ENCODE measurements at places on chromosomes 1 and 21.

DNA sequence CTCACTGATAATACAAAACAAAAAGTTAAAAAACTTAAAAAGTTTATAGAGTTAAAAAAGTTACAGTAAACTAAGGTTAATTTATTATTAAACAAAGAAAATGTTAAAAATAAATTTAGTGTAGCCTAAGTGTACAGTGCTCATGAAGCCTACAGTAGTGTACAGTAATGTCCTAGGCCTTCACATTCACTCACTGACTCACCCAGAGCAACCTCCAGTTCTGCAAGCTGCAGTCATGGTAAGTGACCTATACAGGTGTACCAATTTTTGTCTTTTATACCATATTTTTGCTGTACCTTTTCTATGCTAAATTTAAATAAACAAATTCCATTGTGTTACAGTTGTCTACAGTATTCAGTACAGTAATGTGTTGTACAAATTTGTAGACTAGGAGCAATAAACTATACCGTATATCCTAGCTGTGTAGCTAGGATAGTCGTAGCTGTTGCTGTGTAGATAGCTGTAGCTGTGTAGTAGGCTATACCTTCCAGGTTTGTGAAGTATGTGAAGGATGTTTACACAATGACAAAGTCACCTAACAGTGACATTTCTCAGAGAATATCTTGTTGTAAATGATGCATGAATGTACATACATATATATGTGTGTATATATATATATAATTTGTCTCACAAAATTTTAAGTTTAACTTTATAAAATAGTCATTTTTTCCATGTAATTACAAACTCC, 140.2 kb downstream of the TGFB2 start:
- no peak for DNase-seq

DNA sequence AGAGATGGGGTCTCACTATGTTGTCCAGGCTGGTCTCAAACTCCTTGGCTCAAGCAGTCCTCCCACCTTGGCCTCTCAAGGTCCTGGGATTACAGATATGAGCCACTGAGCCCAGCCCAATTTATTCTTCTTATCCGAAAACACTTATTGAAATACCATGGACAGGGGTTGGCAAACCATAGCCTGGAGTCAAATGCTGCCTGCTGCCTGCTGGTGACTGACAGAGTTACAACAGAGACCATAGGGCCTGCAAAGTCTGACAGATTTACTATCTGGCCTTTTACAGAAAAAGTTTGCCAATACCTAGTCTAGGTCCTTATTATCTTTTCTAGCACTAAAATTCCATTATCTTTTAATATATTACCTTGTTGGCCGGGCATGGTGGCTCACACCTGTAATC, 87.1 kb upstream of the ZNF281 start:
- no peak for DNase-seq

DNA sequence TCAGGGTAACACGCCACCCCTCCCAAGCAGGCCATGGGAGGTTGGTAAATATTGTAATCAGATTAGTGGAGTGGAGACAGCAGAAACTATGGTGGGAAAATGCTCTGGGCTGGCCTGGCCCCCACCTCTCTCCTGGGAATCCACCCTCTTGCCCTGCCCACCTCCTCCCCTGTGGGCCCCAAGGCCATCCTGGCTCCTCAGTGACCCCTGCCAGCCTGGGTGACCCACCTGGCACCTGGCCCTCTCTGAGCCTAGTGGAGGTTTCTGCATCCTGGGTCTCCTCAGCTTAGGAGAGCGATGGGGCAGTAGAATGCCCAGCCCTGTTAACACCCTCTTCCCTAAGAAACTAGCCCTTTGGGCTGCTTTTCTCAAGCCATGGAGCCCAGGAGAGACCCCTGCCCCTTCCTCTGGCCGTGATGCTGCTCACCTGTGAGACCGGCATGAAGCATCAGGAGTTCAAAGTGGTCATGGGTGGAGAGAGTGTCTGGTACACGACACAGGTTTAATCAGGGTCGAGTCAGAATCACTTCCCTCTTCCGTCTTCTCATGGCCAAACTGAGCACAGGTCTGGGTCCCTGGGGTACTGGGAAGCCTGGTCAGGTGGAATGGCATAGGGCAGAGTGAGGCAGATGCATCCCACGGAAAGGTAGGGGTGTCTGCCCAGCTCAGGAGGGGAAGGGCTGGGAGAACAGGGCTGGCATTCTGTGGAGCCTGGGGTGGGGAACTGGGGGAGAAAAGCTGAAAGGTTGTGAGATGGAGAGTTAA, 10.7 kb upstream of the DMBX1 start:
- DNase-seq, result no peak

- no peak for DNase-seq
Measured at GRCh38 chr1:167489571-167490340, 28.6 kb downstream of the CD247 start.

GRCh38 chr1:33119050-33119449, 38.1 kb downstream of the AZIN2 start:
- DNase-seq, result no peak

DNA sequence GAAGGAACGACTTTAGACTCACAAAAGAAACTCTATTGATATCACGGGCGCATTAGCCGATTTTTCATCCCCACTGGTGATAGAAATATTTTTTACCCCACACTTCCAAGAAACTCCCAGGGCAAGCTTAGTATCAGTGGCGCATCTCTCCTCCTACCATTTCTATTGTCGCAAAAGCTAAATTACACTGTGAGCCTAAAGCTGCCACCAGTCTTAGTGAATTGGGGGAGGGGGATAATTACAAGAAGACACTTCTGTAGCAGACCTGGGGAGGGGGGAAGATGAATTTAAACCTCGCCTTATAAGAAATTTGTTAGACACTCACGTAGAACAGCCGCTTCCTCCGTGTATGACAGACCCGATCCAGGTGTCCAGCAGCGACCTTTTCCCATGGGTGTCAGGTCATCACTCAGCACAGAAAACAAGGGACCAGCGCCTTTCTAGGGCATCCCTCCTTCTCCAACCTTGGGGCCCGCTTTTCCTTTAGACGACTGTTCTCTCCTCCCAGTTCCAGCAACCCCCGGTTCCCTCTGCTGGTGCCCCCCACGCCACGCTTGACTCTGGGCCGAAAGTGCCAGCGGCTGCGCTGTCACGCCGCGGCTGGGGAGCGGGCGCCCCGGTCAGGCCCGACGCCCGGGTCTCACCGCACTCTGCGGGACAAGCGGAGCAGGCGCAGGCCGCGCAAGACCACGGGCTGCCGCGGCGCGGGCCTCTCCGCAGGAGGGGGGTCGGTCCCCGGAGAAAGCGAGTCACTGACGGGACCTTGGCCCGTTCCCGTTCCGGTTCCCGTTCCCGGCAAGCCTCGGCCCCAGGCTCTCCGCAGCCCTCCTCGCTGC, 821 bp downstream of the PHC2 start:
- no peak for DNase-seq

DNA sequence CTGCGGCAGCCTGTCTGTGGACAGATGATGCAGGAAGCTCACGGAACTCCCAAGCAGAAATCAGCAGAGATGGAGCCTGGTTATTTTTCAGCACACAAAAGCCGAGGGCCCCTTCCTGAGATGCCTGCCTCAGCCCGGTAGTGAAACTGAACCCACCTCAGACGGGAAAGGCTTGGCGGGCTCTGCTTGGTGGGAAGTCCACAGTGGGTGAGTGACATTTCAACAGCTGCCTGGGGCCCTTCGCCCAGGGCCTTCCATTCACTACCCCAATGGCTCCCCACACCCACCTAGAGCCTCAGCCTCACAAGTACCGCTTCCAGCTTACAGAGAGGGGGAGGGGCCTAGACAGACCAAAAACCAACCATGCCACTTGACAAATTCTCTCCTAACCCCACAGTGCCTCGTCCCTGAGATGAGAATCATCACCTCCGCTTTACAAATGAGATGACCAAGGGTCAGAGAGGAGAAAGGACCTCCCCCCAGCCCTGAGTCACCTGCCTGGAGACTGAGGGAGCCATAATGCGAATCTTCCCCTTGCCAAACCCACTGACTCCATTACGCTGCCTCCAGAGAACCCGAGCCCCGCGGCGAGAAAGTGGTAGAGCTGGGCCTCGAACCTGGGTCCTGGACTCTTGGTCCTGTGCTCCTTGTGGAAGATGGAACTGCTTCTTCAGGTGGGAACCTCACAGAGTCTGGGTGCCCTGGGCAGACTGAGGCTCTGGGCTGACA, 3.4 kb upstream of the ECE1 start:
- no peak for DNase-seq

- DNase-seq, result no peak
Measured at GRCh38 chr21:28127175-28127785, 865.4 kb downstream of the LTN1 start.

DNA sequence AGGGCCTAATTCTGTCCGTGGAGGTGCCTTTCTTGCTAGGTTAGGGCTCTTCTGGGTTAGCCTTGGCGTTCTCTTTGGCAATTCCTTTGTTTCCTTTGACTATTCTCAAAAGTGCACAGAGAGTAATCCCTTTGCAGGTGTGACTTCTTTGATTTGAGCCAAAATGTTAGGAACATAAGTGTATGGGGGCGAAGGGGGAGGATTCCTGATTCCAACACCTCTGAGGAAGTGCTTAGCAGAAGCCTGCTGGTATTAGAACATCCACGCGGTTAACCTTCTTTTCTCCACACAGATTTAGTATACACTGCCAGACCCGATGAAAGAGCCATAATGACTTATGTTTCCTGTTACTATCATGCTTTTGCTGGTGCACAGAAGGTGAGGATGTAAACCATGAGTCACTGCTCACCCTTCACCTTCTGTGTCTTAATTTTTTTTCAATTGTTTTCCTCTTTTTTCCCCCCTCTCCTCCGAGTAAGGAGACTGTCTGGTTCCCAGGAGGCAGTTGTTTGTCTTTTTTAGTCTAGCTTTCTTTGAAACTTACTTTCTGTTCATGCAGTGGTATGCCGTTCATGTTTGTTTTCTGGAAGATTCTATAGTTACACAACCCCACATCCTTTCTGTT, 48.0 kb downstream of the ACTN2 start:
- DNase-seq, result no peak

DNA sequence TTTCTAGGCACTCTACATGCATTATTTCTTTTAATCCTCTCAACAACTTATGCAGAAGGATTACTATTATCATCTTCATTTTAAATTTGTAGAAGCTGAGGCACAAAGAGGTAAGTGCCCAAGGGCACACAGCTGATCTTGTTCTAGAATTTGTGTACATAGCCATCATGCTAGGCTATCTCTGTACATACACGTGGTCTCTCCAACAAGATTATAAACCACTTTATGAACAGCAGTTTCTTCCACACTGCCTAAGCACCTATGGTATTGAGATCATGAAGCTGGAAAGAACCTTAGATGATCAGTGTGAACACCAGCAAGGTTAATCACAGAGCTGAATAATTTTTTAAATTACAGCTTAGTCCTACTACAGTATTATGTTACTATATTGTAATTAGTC, 28.9 kb downstream of the UCHL5 start:
- no peak for DNase-seq

DNA sequence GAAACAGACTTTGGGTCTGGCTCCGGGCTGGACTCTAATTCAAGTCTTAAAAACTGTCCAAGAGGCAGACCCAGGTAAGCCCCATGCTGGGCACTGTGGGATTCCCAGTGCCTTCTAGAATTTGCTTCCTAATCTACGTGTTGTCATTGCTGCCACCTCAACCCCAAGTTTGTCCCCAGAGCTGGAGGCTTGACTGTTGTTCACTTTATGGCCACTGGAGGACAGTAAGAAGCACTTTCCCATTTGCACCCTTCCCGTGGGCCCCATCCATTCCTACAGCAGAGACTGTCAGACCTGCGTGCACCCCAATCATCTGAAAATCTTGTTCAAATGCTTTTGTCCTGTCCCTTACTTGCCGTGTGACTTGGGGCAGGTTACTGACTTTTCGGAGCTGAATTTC, 29.4 kb upstream of the VASH2 start:
- no peak for DNase-seq

DNA sequence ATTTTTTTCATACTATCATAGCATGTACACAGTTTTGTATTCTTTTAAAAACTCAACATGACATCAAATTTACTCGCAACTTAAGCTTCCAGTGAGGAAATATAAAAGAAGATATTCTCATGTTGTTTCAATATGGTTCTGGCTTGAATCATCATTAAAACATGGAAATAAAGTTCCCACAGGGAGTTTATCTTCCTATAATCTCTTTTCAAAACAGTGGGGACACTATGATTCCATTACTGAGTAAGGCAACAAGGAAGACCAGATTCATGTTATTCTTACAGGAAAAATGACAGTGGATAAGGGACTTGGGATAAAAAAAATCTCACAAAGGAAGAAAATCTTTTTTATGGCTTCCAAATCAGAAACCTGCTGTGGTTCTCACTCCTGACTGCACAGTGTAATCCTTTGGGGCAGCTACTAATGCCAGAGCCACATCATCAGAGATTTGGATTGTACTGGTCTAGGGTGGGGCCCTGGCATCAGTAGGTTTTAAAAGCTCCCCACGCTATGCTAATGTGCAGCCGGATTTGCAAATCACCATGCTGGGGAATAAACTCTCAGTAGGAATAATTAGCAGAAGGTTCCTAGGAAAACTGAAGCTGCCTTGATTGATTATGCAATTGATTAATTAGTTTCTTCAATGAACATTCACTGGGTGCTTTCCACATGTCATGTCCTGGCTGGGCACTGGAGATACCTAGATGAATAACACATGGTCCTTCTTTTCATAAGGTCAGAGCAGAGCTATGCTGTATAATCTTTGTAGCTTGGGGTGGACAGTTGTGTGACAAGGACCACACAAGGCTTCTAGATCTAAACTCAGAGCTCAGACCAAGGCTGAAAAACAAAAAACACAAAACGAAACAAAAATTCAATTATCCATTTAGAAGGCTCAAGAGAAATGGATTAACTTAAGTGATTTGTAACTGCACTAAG, 71.1 kb upstream of the C8B start:
- DNase-seq, result no peak

DNA sequence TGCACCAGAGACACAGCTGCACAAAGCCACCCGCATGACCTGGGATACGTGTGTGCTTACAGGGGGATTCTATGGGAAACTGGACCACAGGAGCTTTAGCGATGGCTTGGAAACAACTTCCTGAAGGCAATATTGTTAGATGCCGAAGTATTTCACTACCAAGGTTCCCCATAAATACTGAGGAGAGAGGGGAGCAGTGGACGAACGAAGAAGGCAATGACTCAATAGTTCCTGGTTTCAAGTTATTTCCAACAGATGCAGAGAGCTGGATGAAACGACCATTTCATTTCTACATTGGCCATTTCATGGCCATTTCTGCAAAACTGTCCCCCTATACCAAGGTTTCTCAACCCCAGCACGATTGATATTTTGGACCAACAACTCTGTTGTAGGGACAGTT, 61.3 kb downstream of the CD34 start:
- no peak for DNase-seq

All from NCI-H1930 (cell line).